ENCODE measurements at places on chromosomes 16 and 17.

GRCh38 chr16:88685156-88686061 lies 898 bp downstream of the SNAI3 start:
- DNase-seq, result no peak

DNA sequence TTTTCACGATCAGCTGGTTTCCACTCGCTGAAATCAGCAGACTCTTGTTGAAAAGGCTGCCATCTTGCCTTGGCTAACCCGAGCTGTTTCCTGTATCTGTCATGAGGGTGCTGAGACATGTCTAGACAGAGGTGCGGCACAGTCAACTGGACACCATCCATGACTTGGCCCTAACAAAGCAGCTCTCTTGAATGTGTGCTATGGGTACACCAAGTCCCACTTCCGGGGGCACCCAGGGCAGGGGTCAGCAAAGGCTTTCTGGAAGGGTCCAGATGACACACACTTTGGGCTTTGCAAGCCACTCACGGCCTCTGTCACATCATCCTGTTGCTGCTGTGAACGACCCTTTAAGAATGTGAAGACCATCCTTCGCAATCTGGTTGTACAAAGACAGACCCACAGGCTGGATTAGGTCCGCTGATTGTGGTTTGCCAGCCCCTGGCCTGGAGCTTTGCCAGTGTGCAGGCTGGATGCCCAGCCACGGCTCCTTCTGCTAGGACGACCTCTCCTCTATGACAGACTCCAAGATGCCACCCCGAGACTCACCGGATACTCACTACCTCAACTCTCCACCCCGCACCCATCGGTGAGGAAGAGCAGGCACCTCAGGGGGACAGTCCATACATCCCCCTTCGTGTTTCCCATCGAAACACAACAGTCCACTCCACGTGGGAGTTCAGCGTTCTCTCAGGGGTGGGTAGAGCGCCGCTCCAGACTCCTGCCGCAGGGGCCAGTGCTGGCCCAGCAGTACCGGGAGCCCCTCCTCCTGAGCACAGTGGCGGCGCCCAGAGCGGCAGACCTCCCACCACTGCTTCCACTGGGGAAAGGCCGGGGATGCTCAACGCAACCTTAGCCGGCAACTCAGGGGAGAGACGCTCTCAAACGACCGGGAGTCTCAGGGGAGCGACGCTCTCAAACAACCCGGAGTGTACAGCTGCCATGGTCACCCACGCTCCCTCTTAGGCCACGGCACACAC lies 123.5 kb downstream of the ANKRD11 start:
- no peak for DNase-seq

GRCh38 chr17:68640242-68640989 lies 39.2 kb upstream of the FAM20A start:
- no peak for DNase-seq

- DNase-seq, result no peak
These were observed 232.8 kb downstream of the CCDC182 start for GRCh38 chr17:57512258-57512657.

GRCh38 chr16:24552705-24553246 lies 13.4 kb downstream of the RBBP6 start:
- no peak for DNase-seq

- DNase-seq, result no peak
These were observed 21.8 kb downstream of the RAB11FIP4 start for GRCh38 chr17:31413081-31413799.

Measured in stimulated activated CD8-positive, alpha-beta memory T cell treated with anti-CD3 and anti-CD28 coated beads, Interleukin-2, amount 100 ng/mL, for 1 hour (primary cell).